ENCODE measurements at places on chromosomes 16 and 17. TPM values are rescaled to one million over a fixed set of nuclear protein-coding genes. Genes with fewer than 3 reads are reported as not detected.

FAAP100 gene
- total RNA-seq, result 76.5 TPM

TNK1 gene
- total RNA-seq, result 5.3 TPM

KLHL10 gene
- not detected for total RNA-seq

MIEF2 gene
- total RNA-seq, result 4.3 TPM

KCNH6 gene
- not detected for total RNA-seq

AMZ2 gene
- total RNA-seq, result 75.8 TPM

CACNA1G gene
- total RNA-seq, result 0.07 TPM

DNA sequence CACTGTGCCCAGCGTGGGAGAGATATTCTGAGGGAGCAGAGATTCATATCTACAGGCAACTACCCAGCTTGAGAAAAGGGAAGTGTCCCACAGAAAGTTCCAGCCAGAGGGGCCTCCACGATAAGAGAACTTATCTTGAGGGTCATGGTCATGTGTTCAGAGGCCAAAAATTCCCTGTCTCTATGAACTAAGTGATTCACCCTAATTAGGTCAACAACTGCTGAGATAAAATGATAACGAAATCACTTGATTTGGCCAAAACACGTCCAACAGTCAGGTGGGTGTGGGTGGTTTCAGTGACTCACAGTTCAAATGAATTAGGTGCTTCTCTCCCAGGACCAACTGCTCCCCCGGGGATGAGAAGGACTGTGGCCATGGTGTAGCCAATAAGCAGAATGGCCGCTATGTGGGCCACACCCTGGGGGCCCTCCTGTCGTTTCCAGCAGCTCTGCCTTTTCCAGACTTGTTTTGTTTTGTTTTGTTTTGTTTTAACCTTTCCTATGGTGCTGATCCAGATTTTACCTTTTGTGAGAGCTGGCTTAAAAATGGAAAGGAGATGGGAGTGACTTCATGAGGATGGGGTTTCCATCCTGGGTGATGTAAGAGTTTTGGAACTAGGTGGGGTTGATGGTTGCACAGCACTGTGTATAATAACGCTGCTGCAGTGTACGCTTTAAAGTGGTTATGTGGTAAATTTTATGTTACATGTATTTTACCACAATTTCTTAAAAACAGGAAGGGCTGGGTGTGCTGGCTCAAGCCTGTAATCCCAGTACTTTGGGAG lies 8.7 kb downstream of the DNAI2 start:
- no peaks in the 10 kb centered on the region for H3K36me3 ChIP-seq
- peak overlapping the region; percentile 43 for H3K4me3 ChIP-seq
- peak; percentile 84 for DNase-seq
- H3K27me3 ChIP-seq, result no peaks in the 10 kb centered on the region

DNA sequence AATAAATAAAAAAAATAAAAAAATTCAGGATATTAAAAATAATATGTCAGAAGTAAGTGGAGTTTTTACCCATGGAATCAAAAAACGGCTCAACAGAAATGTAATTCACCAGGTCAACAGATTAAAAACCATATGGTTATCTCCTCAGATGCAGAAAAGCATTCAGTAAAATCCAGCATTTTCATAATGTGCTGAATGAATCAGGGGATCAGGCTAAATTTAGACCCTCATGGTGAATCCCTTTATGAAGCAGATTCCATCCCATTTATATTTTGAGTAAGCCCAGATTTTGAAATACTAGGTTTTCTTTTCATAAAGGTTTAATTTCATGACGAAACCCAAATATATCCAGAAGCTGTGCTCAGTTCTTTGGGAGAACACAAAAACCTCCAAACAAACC lies 84.4 kb downstream of the OR1D5 start:
- H3K27ac ChIP-seq, result no peak overlapping the region
- H3K4me3 ChIP-seq, result no peak overlapping the region
- peaks cover 2% of the 10 kb centered on the region for H3K27me3 ChIP-seq
- H3K36me3 ChIP-seq, result peaks cover 2% of the 10 kb centered on the region
- DNase-seq, result no peak

DNA sequence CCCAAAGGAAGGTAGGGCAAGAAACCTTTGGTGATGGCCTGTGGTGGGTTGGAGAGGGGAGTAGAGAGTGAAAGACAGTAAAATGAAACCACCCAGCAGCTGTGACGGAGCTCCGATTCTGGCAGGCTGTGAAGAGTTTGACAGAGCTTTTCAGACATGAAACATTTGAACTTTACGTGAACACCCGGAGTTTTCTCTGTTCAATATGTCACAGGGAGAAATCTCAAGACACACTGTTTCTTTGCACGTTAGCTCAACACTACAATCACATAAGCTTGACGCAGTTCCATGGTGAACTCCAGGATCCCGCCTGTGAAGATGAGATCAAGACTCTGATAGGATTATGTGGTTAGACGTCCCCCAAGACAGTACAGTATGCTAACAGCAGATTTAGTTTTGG lies 79.6 kb upstream of the CDH11 start:
- DNase-seq, result no peak
- H3K27ac ChIP-seq, result no peak overlapping the region
- H3K36me3 ChIP-seq, result no peaks in the 10 kb centered on the region
- H3K4me3 ChIP-seq, result no peak overlapping the region
- no peaks in the 10 kb centered on the region for H3K4me1 ChIP-seq

GRCh38 chr16:13521356-13521755 lies 398.6 kb upstream of the ERCC4 start:
- no peaks in the 10 kb centered on the region for H3K4me1 ChIP-seq
- no peaks in the 10 kb centered on the region for H3K27me3 ChIP-seq
- no peaks in the 10 kb centered on the region for H3K36me3 ChIP-seq
- DNase-seq, result no peak

GRCh38 chr17:332558-333322 lies 19.9 kb downstream of the RPH3AL start:
- H3K27ac ChIP-seq, result no peak overlapping the region
- H3K4me1 ChIP-seq, result peaks cover 5% of the 10 kb centered on the region
- H3K4me3 ChIP-seq, result no peak overlapping the region
- no peak for DNase-seq

GRCh38 chr17:28711723-28712031 lies at the start of gene PROCA1:
Gene PROCA1, minus strand, starts transcription at chr17:28711888. Its CDS starts 228 bp downstream, at chr17:28711660.
- H3K4me3 ChIP-seq, result peak within 1 kb of the TSS; percentile 91
- DNase-seq, result no peak
- peaks cover 17% of the 10 kb centered on the region for H3K4me1 ChIP-seq
- peak within 1 kb of the TSS; percentile 95 for H3K27ac ChIP-seq
- peaks cover 18% of the 10 kb centered on the region for H3K27me3 ChIP-seq
- peaks cover 9% of the 10 kb centered on the region for H3K36me3 ChIP-seq

DNA sequence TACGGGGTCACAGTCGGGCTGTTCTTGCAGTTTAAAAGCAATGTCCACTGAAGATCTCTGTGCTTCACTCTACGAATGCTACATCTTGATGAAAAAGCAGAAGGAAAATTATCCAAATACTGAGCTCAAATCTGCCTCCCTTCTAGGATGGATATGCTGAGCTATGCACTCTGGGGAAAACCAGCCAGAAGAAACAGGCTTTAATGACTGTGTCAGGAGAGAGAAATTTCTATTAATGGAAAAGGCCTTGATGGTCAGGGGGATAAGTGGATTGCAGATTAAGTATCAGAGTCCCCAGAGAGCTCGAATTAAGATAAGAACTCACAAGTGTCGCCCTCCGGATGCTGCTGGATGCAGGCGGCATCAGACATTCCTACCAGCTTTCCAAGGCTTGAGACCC lies 39.6 kb upstream of the RCVRN start:
- no peak for DNase-seq
- H3K4me1 ChIP-seq, result no peaks in the 10 kb centered on the region
- no peak overlapping the region for H3K4me3 ChIP-seq

DNA sequence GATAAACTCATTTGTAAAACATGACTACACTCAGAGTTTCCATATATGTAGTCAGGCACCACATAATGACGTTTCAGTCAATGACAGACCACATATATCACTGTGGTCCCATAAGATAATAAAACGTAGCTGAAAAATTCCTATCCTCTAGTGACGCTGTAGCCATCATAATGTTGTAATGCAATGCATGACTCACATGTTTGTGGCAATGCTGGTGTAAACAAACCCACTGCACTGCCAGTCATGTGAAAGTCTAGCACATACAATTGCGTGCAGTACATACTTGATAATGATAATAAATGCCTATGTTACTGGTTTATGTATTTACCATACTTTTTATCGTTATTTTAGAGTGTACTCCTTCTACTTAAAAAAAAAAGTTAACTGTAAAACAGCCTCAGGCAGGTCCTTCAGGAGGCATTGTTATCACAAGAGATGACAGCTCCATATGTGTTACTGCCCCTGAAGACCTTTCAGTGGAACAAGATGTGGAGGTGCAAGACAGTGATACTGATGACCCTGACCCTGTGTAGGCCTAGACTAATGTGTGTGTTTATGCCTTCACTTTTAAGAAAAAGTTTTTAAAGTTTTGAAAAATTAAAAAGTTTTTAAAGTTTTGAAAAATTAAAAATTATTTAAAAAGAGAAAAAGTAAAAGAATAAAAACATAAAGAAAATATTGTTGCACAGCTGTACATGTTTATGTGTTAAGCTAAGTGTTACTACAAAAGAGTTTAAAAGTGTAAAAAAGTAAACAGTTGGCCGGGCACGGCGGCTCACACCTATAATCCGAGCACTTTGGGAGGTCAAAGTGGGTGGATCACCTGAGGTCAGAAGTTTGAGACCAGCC lies 9.0 kb downstream of the STAT5B start:
- peak; percentile 85 for DNase-seq
- H3K36me3 ChIP-seq, result peaks cover 44% of the 10 kb centered on the region
- no peaks in the 10 kb centered on the region for H3K27me3 ChIP-seq
- peak overlapping the region; percentile 76 for H3K4me3 ChIP-seq

DNA sequence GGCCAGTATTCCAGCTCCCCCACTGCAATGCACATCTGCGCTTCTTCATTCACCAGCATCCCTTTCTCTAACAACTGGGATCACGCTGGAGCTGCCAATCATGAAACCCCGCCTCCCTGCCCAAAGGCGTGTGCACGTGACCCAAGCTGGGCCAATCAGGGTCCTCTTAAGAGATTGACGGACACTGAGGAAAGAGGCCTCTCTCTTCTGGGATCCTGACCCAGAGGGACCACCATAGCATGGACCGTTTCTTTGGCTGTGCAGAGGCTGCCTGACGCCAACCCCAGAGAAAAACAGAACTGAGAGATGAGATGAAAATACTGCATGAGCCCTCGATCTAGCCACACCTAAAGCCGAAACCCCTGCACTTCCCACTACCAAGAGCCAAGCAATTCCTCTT lies 32.0 kb downstream of the COTL1 start:
- peaks cover 30% of the 10 kb centered on the region for H3K4me1 ChIP-seq
- H3K36me3 ChIP-seq, result peaks cover 56% of the 10 kb centered on the region
- H3K27ac ChIP-seq, result peak overlapping the region; percentile 70
- no peak for DNase-seq

- H3K4me3 ChIP-seq, result no peak overlapping the region
- peaks cover 4% of the 10 kb centered on the region for H3K36me3 ChIP-seq
- peaks cover 2% of the 10 kb centered on the region for H3K27me3 ChIP-seq
- no peaks in the 10 kb centered on the region for H3K4me1 ChIP-seq
These were observed 83.0 kb downstream of the OR1D5 start for GRCh38 chr17:2980211-2980903.

DNA sequence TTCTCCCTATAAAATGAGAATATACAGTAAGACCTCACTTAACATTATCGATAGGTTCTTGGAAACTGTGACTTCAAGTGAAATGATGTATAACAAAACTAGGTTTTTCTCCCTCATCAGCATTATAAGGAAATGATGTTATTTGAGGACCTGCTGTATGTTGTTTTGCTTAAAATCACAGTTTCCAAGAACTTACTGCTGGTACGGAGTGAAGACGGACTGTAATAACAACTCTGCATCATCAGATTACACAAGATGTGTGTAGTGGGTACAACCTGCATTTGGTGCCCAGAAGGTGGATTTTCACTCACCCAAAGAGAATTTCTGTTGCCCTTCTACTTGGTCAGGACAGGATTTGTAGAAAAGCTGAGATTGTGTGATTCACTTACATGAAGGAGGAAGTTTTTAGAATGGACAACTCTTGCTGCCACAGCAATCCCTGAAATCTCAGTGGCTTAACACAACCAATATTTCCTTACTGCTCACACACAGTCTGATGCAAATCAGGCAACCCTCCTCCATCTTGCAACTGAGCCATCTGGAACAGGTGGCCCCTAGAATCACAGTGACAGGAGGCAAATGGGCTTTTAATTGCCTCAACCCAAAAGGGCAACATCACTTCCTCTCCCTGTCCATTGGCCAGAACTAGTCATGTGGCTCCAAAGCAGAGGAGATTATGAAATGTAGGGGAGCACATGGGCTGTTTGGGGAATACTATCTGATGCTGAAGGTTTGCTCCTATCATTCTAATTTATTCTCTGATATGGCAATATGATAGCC lies 67.6 kb upstream of the CACNG5 start:
- H3K4me1 ChIP-seq, result peaks cover 2% of the 10 kb centered on the region
- peak overlapping the region; percentile 35 for H3K27ac ChIP-seq
- no peak for DNase-seq
- no peaks in the 10 kb centered on the region for H3K27me3 ChIP-seq
- H3K36me3 ChIP-seq, result peaks cover 27% of the 10 kb centered on the region
- H3K4me3 ChIP-seq, result no peak overlapping the region

GRCh38 chr17:49681106-49681979 lies 3.4 kb upstream of the SPOP start:
- no peak overlapping the region for H3K27ac ChIP-seq
- peaks cover 5% of the 10 kb centered on the region for H3K36me3 ChIP-seq
- no peak overlapping the region for H3K4me3 ChIP-seq
- H3K4me1 ChIP-seq, result peaks cover 19% of the 10 kb centered on the region
- H3K27me3 ChIP-seq, result peaks cover 7% of the 10 kb centered on the region
- no peak for DNase-seq

DNA sequence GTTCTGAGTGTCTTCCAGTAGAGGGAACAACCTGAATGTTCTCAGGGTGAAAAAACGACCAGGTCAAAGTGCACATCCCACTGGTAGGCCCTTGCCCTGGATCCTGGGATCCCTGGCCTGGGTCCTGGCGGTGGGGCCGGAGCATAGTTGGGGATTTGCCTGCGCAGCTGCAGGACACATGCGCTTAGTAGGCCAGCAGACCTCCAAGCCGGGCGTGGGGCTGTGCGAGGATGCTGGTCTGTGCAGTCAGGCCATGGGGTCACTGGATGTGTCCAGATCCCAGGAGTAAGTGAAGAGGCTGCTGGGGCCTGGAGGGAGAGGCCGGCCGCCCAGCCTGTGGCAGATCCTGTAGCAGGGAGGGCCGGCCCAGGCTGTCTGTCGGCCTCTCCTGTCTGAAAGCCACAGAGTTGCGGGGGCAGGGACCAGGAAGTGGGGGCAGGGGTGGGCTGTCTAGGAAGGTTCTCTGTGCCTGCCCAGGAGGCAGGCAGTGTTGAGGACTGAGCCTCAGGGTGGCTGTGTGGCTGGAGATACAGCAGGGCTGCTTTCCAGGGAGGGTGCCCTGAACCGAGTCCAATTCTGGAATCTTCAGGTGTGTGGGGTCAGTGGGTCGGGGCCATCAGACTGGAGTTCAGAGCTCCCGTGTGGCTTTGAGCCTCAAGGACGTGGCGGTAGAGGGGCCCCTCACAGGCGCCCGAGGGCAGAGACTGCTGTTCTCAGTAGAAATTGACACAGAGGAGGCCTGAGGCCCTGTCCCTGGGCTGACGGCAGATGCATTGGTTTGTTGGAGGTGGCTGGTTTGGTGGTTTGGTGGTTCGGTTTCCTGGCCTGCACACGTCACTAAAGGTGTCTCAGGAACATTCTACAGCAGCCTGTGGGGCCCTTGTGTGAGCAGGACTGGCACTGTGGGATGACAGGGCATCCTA lies 17.2 kb upstream of the NUDT16L1 start:
- peak overlapping the region; percentile 85 for H3K4me3 ChIP-seq
- peak; percentile 93 for DNase-seq
- H3K27ac ChIP-seq, result peak overlapping the region; percentile 99
- H3K36me3 ChIP-seq, result peaks cover 29% of the 10 kb centered on the region
- no peaks in the 10 kb centered on the region for H3K27me3 ChIP-seq

Measured in activated CD4-positive, alpha-beta T cell treated with anti-CD3 and anti-CD28 coated beads, Interleukin-2, amount 10 ng/mL, durations not matched to agents 24 days and 14 days (primary cell).